ENCODE measurements at places on chromosomes 13 and 19.

GRCh38 chr19:6751189-6751588, 11.7 kb downstream of the TRIP10 start:
- DNase-seq: no peak

GRCh38 chr19:27906081-27906480, 1306.9 kb downstream of the UQCRFS1 start:
- no peak for DNase-seq

- DNase-seq: no peak
Measured at GRCh38 chr13:43757266-43757665, 29.5 kb downstream of the ENOX1 start.

GRCh38 chr13:93547886-93548285, 321.3 kb downstream of the GPC6 start:
- no peak for DNase-seq

- no peak for DNase-seq
Measured at GRCh38 chr13:109157275-109157674, 527.9 kb downstream of the MYO16 start.

- DNase-seq: no peak
Measured at GRCh38 chr13:51255556-51255955, 33.4 kb downstream of the FAM124A start.

- no peak for DNase-seq
Measured at GRCh38 chr13:90485436-90485835, 862.1 kb upstream of the MIR17HG start.

DNA sequence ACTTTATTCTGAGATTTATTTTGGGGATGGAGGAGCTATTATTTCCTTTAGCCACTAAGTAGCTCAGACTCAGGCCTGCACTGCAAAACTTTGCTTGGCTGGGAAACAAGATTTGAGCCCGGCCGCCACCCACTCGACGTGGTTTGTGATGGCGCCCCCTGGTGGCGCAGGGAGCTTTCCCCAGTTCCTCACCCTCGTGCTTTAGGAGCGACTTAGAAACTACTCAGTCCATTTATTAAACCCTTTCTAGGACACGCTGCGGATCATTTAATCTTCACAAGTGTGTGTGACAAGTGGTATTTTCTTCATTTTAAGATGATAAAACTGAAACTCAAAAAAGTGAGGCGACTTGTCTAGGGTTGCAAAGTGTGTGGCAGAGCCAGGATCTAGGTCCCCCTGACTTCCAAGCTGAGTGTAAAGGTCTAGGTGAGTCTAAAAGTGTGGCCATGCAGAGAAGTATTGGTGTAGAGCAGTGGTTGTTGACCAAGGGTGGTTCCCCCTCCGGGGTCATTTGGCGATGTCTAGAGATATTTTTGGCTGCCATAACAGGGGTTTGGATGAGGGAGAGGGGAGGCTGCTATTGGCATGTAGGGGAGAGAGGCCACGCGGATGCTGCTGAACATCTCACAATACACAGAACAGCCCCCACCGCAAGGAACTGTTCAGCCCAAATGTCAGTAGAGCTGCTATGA, 2.2 kb downstream of the CXCL17 start:
- peak; percentile 4 for DNase-seq

DNA sequence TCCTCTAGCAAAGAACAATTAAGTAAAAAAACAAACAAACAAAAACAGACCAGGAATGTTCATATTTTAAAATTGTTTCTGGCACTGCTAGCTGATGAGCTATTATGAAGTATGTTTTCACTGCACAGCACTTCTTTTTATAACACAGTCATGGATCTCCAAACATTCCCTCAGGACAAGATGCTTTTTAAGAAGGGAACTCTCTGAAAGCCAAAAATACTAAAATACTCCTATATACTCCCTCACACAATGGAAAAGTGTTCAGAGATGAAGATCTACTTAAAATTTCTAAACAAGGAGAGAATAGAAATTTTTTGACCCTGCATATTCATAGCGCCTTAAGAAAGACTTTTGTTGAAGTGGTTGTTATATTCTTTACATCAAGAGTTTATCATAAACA, 926.8 kb downstream of the DIAPH3 start:
- no peak for DNase-seq

- no peak for DNase-seq
Measured at GRCh38 chr13:36875961-36876360, 44.1 kb downstream of the SMAD9 start.

DNA sequence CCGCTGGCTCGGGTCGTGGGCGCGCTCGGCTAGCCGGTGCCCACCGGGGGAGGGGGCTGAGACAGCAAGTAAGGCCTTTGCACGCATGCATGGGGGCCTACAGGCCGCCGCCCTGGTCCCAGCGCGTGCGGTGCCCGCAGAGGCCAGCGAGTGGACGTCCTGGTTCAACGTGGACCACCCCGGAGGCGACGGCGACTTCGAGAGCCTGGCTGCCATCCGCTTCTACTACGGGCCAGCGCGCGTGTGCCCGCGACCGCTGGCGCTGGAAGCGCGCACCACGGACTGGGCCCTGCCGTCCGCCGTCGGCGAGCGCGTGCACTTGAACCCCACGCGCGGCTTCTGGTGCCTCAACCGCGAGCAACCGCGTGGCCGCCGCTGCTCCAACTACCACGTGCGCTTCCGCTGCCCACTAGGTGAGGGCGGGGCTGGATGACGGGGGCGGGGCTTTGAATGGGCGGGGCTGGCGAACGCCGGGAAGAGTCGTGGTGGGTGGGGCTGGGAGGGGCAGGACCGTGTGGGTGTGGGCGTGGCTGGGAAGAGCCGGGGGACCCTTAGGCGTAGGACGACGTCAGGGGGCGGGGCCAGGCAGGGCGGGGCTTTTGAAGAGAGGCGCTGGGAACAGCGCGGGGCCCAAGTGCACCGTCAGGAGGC, 2.1 kb downstream of the CILP2 start:
- DNase-seq: no peak

- DNase-seq: peak; percentile 16
Measured at GRCh38 chr13:113947311-113948033, 26.4 kb downstream of the C13orf46 start.

DNA sequence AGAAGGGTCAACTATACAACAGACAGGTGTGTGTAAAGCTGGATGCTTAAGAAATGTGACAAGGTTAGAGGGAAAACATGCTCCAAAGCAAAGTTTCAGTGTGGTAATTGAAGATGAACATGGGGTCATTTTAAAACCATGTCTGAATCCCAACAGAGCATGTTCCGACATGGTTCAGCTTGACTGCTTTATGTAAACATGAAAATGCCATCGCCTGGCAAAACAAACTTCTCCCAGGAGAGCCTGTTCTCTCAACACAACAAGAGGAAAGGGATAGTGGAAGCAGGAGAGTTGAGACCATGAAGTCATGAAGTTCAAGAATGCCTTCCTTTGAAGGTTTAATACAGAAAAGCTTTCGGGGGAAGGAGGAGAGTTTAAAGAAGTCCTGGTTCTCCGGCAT, 85.8 kb downstream of the EPSTI1 start:
- no peak for DNase-seq

GRCh38 chr19:38162094-38162493, 61.9 kb downstream of the DPF1 start:
- DNase-seq: no peak

GRCh38 chr13:73945382-73945781, 188.8 kb downstream of the KLF12 start:
- DNase-seq: no peak

DNA sequence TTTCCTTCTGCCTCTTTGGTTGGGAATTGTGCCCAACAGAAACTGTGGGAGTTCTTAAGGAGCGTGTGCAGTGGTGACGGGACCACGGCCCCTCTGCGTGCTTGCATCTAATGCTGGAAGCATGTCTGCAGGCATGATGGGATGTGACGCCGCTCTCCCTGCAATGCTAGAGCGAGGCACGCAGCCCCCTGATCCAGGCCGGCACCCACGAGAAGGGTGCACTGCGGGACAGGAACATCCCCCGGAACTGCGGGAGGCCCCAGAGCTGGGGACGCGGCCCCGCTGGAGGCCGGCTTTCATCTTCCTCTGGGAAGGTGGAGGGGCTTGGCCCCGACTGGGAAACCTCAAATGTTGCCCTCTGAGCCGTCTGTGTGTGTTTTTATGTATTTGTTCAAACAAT, 32.7 kb downstream of the TMEM255B start:
- no peak for DNase-seq

DNA sequence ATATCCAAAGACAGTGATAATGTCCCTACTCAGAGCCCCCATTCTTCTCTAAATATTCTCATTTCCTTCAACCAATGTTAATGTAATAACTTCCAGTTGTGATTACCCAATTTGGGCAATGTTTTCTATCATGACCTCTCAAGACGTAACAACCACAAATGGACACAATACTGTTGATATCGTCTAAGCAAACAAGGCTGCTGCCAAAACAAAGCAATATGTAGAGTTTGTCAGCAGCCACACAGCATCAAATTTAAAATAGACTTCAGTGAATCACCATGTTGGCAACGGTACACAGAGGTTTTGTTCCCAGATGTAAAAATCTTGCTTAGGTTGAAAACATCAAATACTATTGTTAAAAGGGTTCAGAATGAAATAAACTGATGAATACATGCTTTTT, 205.1 kb downstream of the DACH1 start:
- no peak for DNase-seq

DNA sequence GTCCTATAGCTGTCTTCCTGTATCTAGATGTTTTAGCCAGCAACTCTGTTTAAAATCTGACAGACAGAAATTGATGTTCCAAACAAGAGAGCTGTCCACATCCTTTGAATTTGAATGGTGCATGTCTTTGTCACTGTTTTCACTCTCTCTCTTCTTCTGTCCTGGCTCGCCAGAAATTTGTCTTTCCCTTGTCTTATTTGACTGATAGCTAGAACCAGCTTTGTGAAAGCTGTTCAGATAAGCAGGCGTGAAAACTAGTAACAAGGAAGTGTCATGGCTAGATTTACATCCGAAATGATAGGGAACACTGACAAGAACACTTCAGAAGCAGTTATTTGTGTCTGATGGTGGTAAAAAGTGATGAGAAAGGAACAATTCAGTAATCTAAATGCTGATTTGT, 354.9 kb upstream of the SLITRK1 start:
- no peak for DNase-seq

DNA sequence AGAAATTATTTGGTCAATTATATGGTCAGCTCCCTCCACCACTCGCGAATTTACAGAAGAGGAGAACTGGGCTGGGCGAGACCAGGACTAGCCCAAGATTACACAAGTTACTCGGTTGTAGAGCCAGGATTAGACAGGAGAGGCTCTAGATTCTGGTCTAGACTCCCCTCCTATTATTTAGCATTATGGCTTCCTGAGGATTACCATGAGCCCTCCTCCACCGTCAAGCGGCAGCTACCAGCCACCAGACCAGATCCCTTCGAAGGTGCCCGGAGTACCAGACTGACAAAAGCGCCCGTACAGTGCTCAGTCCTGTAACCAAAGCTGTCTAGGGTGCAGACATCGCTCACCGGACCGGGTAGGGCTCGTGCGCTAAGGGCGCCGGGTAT, 497 bp upstream of the MLNR start:
- DNase-seq: no peak

DNA sequence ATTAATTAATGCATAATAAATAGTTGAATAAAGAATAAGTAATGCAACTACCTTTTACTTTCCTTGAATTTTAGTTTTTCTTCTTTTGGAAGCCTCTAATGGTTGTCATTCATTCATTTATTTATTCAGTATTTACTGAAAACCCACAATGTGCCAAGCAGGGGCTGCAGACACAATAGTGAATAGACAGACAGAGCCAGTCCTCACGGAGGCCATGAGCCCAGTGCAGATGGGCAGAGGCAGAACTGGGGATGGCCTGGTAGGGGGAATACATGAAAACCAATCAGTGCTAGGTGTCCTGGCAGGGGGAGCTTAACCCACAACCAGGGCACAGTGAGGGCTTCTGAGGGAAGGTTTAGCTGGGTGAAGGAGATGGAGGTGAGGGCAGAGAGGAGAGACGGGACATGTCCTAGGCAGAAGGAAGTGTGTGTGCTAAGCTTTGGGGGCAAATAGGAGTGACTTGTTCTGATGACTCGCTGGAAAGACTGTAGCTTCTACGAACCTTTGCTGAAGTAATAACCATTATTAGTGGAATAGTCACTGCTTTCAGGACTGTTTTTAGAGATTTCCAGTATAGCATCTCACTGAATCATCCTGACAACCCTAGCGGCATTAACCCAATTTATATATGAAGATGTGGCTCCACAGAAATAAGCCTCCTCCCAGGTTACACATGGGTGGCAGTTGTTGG, 55.9 kb downstream of the ERCC5 start:
- DNase-seq: no peak

GRCh38 chr13:27708325-27708724, 84.0 kb upstream of the GSX1 start:
- no peak for DNase-seq

- no peak for DNase-seq
Measured at GRCh38 chr13:106172176-106172905, 363.1 kb downstream of the EFNB2 start.

GRCh38 chr19:21838646-21839045, 2.7 kb upstream of the ZNF43 start:
- no peak for DNase-seq

- peak; percentile 28 for DNase-seq
Measured at GRCh38 chr13:109698779-109699178, 87.6 kb downstream of the IRS2 start.

DNA sequence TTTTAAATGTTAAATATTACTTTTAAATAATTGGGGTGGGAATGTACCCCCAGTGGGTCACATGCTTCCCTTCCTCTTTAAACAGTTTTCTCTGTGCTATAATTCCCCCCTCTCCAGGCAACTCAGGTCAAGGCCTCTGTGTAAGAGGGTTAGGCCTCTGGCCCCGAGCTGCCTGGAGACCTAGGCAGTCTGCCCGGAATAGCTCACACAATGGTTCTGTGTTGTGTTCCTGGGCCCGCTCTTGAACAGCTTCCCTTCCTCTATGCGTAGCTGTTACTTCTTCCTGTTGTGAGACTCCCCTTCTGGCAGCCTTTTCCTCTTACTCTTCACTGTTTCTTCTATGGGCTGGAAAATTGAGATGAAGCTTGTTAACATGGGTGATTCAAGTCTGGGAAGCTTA, 14.8 kb upstream of the ZNF492 start:
- no peak for DNase-seq

DNA sequence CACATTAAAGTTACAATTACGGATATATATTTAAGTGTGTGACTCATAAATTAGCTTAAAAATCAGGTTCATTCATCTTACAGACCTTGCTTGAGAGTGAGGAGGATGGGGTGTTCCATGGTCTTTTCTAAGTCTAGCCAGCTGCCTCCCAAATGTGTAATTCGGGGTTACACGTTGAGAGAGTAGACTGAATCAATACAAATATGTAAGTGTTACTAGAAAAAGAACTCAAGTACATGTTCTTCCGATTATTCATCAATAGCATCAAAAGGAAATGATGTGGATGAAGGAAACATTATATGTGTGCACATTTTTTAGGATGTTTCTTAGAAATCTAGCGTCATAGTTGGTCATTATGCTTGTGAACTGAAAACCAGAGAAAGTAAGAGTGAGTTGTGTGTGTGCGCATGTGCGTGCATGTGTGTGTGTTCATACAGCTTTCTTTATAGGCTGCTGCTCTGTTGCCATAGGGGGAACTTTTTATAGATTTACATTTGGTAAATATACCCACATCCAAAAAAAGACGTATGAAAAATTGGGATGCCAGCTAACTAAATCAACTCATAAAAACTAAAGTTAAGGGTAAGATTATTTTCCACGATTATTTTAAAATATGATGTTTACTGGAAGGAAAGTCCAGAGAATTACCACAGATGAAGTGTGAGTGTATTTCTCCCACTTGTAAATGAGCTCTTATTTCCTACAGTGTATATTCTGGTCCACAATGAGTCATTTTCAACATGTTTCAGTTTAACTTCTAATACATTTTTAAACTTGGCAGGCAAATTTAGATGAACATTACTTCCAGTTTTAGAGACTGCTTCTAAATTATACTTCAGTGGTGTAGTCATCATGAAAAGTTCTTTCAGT, 82.4 kb downstream of the PIBF1 start:
- no peak for DNase-seq

GRCh38 chr13:113759525-113760137, 605 bp downstream of the TMEM255B start:
- no peak for DNase-seq

Measured in GF-D8 (cell line).